ENCODE measurements at places on chromosomes 7 and 10. TPM values are rescaled to one million over a fixed set of nuclear protein-coding genes. Genes with fewer than 3 reads are reported as not detected.

Gene DNAH11
- total RNA-seq, result 0.60 TPM

Gene DRGX
- total RNA-seq, result not detected

DNA sequence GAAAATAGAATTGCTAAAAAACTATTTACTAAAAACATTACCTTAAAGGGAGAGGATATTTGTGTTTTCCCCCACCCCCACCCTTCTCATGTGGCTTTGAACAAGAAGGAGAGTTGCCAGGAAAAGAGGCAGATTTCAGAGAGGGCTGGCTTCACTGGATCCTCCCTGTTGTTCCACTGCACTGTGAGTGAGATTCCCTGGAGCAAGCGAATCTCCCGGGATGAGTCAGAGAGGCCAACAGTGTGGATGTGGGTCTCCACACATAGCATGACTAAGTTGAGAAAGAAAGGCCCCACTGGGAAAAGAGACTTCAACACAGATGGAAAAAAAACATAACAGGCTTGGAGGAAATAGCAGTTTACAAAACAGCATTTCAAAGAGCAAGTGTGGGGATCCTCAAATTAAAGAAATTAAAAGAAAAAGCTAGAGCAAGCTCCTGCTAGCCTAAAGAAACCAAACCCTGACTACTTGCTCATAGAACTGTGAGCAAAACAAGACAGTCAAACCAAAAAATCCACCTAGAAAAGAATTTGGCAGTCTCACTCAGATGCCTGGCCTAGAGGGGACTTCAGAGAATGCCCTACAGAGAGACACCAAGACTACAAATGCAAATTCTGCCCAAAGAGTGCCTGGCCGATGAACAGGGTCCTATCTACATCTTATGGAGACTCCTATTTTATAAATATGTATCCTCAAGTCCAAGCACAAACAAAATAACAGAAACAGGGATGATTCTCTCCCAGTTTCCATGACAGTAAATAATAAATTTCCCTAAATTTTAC lies 3.4 kb downstream of the CAV1 start:
- DNase-seq, result peak; percentile 41

Gene TMEM176B
- total RNA-seq, result 91.0 TPM

DNA sequence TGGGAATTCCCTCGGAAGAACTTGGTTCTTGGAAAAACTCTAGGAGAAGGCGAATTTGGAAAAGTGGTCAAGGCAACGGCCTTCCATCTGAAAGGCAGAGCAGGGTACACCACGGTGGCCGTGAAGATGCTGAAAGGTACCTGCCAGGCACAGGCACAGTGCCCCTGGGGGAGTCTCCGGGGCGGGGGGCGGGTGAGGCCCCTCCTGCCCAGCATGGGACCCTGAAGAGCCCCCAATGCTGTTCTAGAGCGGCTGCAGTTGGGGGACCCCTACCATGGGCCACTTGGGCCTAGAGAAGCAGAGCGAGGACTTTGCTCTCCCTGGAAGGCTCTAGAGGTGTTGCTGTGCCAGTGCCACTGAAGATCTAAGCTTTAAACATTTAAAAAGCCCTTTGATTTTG lies 21.6 kb upstream of the CSGALNACT2 start:
- DNase-seq, result no peak

Gene CYP3A4
- not detected for total RNA-seq

DNA sequence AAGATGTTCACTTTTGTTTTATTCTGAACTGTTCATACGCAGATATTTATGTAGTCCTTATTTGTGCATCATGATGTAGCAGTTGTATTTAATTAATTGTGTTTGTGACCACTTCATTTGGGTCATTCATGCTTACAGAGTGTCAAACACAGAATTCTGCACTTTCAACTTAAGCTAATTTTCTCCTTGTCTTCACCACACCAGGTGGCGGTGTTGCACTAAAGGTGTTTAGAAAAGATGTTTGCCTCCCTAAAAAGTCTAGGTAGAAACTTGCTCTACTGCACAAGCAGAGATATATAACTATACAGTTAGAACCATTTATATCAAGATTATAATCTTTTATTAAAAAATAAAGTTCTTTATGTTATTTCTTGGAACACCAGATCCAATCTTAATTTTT lies 1.3 kb upstream of the TAS2R38 start:
- no peak for DNase-seq

Gene SLC16A9
- 0.25 TPM for total RNA-seq

Gene POLR1F
- 10.5 TPM for total RNA-seq

GRCh38 chr7:74092321-74092963 lies 8.8 kb downstream of the LIMK1 start:
- DNase-seq, result no peak

Gene PDK4
- total RNA-seq, result 582 TPM
